ENCODE measurements at places on chromosomes 5 and 9.

- DNase-seq: no peak
Observed at GRCh38 chr9:112176524-112176923, 1.4 kb upstream of the SUSD1 start.

GRCh38 chr5:139181322-139181730 is 16.8 kb downstream of the SIL1 start:
- DNase-seq: no peak

GRCh38 chr5:145531038-145531734 is 304.0 kb downstream of the PRELID2 start:
- no peak for DNase-seq

DNA sequence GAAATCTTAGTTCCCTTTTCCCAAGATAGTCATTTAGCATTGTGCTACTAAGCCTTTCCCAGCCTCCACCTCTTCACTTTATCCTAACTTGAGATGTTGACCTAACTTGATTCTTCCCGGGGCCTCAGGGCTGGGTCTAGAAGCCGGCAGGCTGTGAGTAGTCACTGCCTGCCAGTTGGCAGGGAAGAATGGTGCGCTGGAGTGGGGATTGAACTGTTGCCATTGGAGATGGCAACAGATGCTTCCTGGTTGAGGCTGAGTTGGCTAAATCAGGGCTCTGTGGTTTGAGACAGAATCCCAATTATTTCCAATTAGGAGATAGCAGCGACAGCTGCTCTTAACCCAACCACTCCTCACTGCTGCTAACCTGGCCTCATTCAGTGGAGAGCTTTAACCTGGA is 343.1 kb downstream of the BRINP1 start:
- DNase-seq: no peak

DNA sequence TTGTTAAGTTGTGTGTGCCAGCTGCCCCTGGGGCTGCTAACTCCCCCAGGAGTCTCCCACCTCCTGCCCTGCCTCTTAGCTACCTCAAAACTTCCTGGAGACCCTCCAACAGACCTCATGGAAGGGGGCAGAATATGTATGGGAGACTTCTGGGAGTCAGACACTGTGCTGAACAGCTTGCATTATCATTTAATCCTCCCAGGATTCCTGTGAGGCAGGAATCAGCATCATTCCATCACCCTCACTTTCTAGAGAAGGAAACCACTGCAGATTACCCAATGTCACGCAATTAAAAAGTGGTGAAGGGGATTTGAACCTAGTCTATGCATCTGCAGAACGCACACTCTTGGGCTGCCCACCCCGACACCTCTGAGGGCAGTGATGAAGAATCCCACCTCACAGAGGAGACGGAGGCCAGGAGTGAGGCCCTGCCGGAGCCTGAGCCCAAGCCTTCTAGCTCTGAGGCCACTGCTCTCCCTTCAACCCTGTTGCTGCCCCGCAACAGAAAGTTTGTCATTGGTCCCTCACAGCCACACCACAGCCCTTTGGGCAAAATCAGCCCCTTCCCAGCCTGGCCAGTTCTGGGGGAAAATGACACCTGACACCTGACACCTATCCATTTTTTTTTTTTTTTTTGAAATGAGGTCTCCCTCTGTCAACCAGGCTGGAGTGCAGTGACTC is 30.3 kb upstream of the IL17B start:
- no peak for DNase-seq

- no peak for DNase-seq
Observed at GRCh38 chr5:134603059-134603458, 29.6 kb downstream of the SAR1B start.

GRCh38 chr5:38465061-38465460 is 91.4 kb downstream of the LIFR start:
- DNase-seq: no peak

- DNase-seq: no peak
Observed at GRCh38 chr9:6186691-6187090, 28.9 kb upstream of the IL33 start.

GRCh38 chr9:113934167-113934828 is 58.2 kb downstream of the ZNF618 start:
- DNase-seq: no peak

- no peak for DNase-seq
Observed at GRCh38 chr5:6659941-6660684, 26.9 kb downstream of the SRD5A1 start.

- DNase-seq: peak; percentile 46
Observed at GRCh38 chr5:141149812-141150211, at the start of gene PCDHB6. Gene PCDHB6, plus strand, starts transcription at chr5:141150057. Its CDS starts 201 bp downstream, at chr5:141150258.

- no peak for DNase-seq
Observed at GRCh38 chr9:134489621-134490408, 151.8 kb upstream of the COL5A1 start.

DNA sequence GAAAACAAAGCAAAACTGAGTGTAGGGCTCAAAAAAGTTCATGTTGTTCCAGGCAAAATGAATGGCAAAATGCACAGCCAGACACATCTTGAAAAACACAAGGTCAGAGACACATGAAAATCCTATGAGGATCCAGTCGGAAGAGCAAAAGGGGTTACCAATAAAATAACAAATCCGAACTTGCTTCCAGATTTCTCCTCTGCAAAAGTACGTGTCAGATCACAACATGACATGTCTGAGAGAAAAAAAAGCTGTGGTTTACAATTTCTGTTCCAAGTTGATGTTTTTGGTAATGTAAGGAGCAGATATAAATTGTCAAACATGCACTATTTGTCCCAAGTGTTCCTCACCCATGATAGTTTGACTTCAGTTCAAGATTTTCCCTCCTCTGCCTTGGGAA is 15.9 kb upstream of the ADAMTS16 start:
- no peak for DNase-seq

DNA sequence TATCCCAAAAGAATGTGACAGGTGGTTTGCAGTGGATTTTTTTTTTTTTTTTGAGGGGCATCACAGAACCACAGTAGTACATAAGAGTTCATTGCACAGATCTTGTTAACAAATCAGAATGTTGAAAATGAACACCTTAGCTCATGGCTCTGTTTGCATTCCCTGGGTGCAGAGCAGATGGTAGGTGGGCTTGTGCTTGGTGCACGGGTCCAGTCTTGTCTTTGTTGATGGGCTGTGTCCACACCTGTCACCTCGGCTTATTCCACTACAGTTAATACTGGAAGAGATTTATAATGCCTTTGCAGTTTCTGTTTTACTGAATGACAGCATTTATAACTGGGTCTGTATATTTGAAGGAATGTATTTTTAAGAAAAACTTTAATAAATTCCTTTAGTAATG is 146.6 kb downstream of the KDM4C start:
- no peak for DNase-seq

GRCh38 chr5:173028811-173029327 is 27.3 kb upstream of the CREBRF start:
- no peak for DNase-seq

- no peak for DNase-seq
Observed at GRCh38 chr9:68533678-68534077, 7.0 kb downstream of the TMEM252 start.

- DNase-seq: no peak
Observed at GRCh38 chr5:80686757-80687156, 32.0 kb upstream of the DHFR start.

DNA sequence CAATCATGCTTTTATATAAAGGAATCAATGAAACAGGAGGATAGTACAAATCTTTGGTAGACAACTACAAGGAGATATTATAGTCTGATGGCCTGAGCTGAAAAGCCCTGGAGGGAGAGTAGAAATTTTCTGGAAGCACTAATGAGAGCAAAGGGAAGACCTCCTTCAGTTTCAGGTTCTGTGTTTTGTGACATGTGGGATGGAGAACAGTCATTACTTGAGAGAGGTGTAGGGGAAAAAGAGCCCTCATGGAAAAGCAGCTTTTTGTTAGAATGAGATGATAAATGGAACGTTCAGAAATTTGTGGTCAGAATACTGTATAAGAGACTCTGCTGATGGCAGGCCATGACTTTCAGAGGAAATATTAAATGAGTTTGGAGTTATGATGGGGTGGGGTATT is 360.6 kb upstream of the MEF2C start:
- DNase-seq: no peak

- no peak for DNase-seq
Observed at GRCh38 chr5:16992444-16992843, 56.4 kb upstream of the MYO10 start.

GRCh38 chr9:16704116-16705110 is 166.1 kb downstream of the BNC2 start:
- no peak for DNase-seq

- no peak for DNase-seq
Observed at GRCh38 chr5:177600508-177601018, 631 bp downstream of the B4GALT7 start.

DNA sequence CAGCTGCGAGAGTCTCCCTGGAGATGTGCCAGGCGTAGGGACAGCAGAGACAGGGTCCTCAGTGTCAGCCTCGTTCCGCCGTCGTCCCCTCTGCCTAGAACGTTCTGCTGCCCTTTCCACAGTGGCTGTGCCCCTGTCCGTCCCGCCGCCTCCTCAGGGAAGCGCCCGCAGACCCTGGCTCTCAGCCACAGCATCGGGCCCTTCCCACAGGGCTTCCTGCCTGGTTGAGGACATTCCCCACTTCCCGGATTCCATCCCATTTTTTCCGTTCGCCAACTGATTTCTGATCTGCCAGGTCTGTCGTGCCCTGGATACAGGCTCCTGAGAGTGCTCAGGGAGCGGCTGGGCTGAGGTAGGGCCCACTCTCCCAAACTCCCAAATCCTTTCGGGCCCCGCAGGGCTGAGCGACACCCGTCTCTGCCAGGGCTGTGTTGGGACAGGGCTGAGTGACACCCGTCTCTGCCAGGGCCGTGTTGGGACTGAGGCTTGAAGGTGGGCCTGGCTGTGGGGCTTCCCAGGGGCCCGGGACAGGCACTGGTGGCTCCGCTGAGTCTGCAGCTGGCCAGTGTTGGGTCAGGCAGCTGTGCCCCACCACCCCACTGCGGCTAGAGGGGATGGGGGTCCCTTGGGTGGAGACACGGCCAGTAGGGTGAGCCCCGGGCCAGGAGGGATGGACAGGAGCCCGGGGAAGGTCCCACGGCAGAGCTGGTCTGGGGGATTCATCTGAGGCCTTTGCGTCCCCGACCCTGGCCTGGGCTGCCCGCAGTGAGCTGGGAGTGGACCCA is 15.9 kb downstream of the DNLZ start:
- DNase-seq: no peak

DNA sequence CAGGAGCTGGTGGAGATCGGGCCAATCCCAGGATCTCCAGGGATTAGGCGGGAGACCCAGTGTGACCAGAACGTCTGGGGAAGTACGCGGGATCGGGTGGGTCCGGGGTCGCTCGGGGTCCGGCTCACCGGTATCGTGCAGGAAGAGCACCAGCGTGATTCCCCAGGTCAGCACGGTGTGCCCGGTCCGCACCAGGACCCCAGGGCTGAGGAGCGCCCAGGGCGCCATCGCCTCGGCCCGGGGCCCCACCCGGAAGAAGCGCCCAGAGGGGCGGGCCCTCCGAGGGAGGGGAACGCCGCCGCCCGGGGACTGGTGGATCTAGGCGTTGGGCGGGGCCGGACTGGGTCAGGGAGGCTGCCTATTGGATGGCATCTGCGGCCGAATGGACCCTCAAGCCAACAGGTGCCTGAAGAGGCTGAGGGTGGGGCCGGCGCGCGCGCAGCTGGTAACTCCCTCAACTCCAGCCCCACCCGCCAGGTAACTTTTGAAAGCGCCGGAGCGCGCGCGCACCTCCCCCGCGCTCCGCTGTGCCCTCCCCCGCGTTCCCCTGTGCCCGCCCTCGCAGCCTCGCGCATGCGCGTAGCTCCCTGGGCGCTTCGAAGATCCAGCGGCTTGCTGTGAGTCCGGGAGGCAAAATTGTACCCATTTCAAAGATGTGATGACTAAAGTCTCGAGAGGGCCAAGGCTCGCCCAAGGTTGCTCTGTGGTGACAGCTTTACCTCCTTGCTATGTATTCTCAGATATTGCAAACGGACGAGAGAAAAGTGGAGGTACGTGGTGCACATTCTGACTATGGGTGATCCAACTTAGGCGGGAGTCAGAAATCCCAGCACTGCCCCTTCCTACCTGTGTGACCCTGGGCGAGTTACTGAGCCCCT is at the start of gene ZDHHC12:
Gene ZDHHC12, minus strand, starts transcription at position 262 of the 878 bp plus-strand sequence. Its CDS starts 34 bp downstream, at position 228.
- peak; percentile 96 for DNase-seq

DNA sequence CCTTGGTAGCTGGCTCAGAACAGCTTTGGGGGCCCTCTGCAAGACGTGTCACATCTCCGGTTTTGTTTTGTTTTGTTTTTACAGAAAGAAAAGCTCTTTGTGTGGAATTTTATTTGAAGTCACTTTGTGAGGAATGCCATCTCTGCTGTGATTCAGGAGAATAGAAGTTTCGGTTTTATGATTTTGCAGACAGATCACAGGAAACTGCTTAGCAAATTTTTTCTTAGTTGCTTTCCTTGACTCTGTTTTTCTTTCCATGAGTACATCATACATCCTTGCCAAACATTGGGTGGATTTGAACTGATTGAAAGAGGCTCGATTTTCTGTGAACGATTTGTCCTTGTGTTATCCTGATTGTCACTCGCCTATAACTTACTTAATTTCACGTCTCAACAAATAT is 5.1 kb downstream of the SEMA5A start:
- DNase-seq: no peak

- DNase-seq: no peak
Observed at GRCh38 chr5:168042284-168043068, 249.0 kb upstream of the WWC1 start.

DNA sequence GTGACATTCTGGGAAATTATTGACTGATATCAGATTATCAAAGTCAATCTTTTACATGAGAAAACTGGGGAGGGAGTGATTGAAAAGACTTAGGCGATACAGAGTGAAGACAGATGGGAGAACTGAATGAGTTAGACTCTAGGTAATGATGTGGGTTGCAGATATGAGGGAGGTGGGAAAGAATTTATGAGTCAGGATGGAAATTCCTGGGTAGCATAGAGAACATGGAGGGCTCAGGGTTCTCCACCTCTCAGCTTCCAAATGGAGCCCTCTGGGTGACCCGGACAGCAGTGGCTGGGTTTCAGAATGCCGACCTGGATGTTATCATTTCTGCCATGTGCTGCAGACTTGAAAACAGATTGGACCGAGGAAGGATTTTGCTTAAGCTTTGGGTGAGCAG is 75.4 kb upstream of the SHB start:
- DNase-seq: no peak

DNA sequence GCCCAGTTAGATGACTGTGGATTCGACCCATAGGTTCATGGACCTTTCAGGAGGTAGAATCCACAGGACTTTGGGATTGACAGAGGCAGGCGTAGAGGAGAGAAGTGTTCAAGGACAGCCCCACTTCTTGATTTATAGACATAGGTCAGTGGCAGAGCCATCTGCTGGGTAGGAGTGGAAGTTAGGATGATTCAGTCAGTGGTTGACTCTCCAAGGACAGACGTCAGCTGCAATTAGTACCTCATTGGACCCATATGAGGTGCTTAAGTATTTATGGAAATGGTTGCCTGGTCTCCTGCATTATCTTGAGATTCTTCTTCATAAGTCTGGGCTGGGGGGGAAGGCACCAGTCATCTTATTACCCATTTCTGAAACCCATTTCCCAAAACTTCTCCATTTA is 70.9 kb downstream of the SH3RF2 start:
- DNase-seq: no peak

- DNase-seq: no peak
Observed at GRCh38 chr5:29157975-29158374, 2035.5 kb upstream of the CDH6 start.

DNA sequence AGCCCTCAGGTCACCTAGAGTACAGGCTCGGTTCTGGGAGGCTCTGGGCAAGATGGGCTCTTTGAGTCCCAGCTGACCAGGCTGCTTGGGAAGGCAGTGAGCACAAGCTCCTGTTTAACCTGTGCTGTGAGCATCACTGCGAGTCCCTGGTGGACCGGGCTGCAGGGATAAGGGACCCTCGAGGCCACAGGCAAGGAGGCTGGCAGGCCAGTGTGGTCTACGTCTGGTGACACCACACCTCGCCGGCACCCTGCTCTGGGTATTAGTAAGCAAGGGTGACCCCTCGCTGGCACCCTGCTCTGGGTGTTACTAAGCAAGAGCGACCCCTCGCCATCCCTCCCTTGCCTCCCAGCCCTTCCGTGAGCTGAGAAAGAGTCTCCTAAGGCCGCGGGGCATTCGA is 125.9 kb upstream of the FOXD4L5 start:
- no peak for DNase-seq

Data from NCI-H748 treated with DMSO at 0.1 percent for 48 hours (cell line).